ENCODE measurements at places on chromosomes 2 and 18.

DNA sequence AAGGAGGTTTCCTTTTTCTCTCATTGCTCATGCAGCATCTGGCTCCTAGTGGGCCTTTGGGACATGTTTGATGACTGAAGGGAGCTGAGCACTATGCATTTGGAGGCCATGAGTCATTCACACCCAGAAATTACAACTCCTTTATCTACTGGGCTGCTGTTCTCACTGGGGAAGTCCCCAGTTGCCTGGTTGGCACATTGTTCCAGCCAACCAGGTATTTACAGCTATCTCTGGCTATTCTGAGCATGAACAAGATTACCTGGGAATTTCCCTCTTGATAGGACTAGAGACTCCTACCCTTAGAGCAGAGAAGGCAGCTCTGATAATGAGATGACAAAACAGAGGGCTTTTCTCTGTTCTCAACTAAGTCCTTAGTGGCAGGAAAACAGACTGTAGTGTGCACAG is 206.5 kb downstream of the SETBP1 start:
- DNase-seq = peak; percentile 49

DNA sequence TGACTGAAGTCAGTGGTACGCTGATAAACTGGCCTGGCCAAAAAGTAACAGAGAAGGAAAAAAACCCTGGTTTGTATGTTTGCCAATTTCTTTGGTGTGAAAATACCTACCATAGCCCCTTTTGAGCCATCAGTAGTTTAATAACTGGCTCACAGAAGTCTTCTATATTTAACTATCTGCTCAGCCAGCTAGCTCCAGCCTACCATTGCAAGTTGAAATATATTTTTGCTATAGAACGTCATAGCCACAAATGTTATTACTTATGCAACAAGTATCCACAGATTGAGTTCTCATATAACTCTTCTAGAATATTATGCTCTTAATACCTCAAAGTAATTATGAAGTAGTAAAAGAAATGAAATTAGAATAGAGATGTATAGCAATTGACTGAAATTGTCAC is 25.2 kb downstream of the RPE start:
- DNase-seq = no peak

- no peak for DNase-seq
Measured at GRCh38 chr18:6495536-6495935, 80.8 kb upstream of the L3MBTL4 start.

DNA sequence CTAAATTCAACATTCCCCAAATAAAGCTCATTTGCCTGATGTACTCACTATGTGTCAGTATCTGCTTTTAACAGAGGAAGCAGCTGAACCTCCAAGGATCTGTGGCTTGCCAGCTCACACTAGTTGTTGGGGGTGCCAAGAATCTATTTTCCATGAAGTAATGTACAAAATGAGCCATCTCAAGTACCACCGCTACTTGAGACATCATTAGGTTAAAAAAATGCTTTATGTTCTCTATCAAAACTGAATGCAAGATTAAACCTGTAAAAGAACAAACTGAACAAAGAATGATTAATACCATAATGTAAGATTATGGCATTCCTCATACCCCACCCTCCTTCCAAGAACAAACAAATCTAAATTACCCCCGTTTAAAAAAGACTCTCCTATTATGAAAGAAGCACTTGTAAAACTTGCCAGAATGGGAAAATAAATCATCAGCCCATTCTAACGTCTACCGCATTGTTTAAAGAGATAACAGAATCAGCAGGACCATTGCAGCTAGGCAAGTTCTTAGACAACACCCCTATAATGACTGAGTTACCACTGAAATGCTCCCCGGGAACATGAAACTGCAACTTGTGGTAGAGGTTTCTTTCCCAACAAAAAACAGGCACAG is 471.6 kb downstream of the DLGAP1 start:
- DNase-seq = no peak

DNA sequence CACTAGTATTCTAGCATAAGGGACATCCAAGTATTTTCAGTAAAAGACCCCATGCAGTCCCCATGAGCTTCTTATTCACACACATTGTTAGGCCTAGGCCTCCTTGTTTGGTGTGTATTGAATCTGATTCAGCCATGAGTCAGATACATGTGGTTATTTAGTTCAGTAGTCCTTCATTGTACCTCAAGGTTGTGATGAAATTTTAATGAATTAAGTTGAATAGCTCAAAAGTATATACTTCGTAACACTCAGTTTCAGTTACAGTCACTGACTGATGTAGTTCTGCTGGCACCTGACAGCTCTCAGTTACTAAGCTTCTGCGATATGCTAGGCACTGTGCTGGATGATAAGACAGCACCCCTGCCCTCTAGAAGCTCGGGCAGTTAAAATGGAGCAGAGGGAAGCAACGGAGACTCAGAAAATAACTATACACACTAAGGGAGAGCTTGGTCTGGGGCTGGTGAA is 86.4 kb downstream of the XRCC5 start:
- no peak for DNase-seq

- DNase-seq = peak; percentile 32
Measured at GRCh38 chr2:109513749-109514588, 99.8 kb downstream of the SEPTIN10 start.

- no peak for DNase-seq
Measured at GRCh38 chr2:161388146-161388779, 27.8 kb upstream of the TBR1 start.

DNA sequence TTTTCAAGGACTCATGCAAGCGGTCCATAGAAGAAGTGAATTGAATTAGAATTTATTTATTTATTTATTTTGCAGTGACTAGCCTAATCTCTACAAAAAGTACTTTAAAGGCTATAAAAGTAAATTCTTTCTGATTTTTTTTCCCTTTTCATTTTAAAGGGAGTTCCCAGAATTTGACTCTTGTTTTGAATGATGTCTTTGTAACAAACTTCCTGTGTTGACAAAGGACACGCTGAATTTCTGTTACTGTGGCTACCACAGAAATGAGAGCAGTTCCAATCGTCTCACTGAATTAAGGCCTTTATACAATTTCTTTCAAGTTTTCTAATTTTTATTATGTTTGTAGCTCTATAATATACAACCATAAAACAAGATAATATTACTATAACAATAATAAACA is 46.3 kb upstream of the LPIN2 start:
- DNase-seq = no peak
